ENCODE measurements at places on chromosomes 3 and 15. TPM values are rescaled to one million over a fixed set of nuclear protein-coding genes. Genes with fewer than 3 reads are reported as not detected.

Gene TMC3
- 0.06 TPM for total RNA-seq

Gene GABRB3
- 91.6 TPM for total RNA-seq

Gene TRPM7
- total RNA-seq, result 33.6 TPM

Gene FRMD4B
- total RNA-seq, result 34.1 TPM

Gene EBLN2
- total RNA-seq, result 3.0 TPM

All from mucosa of gallbladder (tissue), 1 donor.